ENCODE measurements at places on chromosomes 2 and 18.

DNA sequence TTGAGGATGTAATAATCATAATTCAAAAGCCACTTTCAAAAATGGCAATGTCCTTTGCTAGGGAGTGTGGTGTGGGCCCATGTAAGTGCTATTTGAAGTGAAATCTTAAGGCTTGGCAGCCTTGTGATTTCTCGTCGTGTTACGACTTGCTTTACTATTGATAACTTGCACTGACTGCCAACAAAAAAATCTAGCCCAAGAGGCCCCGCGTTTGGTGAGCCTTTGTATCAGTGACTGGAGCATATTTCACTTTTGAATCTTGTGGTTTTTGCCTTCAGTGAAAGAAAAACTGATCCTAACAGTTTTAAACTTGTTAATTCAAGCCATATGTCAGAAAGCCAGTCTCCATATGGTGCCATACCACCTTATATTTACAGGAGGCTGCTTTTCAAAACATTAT lies 248.0 kb downstream of the TMEM182 start:
- no peak for DNase-seq

- no peak for DNase-seq
Observed at GRCh38 chr2:241576293-241576654, 17.7 kb downstream of the BOK start.

- no peak for DNase-seq
Observed at GRCh38 chr2:79713131-79713785, 200.4 kb downstream of the CTNNA2 start.

- DNase-seq: no peak
Observed at GRCh38 chr2:15049096-15049993, 416.8 kb downstream of the LRATD1 start.
